ENCODE measurements at places on chromosomes 1 and 21.
A peak's percentile ranks its signal among the peaks of the same experiment; 100 is the strongest.

GRCh38 chr1:168861421-168862004 lies 132.5 kb upstream of the DPT start:
- no peak for DNase-seq

DNA sequence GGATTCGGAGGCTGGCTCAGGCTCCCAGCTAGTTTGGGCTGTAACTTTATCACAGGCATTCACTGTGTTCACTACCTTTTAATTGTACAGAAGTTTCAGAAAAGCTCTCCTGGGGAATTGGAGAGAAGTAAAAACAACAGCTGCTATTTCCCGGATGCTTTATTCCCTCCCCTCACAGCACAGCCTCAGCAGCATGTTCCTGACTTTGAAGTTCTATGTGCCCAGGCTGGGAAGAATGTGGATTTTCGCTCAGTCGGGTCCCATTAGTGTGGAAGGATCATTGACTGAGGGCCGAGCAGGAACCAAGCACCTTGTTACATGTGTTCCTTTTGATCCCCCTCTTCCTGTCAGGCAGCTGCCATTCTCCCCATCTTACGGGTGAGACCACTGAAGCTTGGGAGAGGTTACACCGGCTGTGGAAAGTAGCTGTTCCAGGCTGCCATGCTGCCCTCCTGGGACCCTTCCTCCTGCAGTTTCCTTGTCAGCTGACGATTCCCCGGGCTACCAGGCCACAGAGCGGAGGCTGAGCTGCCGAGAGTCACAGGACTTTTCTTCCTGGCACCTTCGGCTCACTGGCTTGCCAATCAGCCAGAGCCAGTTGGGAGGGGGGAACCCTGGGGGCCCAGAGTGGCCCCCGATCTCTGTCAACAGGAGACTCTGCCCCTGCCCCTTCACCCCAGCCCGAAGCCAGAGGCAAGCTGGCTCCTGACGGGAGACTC lies 223.1 kb upstream of the TMEM51 start:
- no peak for DNase-seq

GRCh38 chr1:197130677-197131304 lies 15.7 kb downstream of the ASPM start:
- DNase-seq: peak; percentile 80

GRCh38 chr1:176938375-176938774 lies 226.1 kb downstream of the ASTN1 start:
- DNase-seq: no peak

- no peak for DNase-seq
These were observed 27.3 kb downstream of the SHCBP1L start for GRCh38 chr1:182925661-182926060.

GRCh38 chr21:37233551-37234146 lies 33.5 kb downstream of the VPS26C start:
- DNase-seq: no peak

- no peak for DNase-seq
These were observed 290.6 kb downstream of the DPYD start for GRCh38 chr1:97630281-97630680.

DNA sequence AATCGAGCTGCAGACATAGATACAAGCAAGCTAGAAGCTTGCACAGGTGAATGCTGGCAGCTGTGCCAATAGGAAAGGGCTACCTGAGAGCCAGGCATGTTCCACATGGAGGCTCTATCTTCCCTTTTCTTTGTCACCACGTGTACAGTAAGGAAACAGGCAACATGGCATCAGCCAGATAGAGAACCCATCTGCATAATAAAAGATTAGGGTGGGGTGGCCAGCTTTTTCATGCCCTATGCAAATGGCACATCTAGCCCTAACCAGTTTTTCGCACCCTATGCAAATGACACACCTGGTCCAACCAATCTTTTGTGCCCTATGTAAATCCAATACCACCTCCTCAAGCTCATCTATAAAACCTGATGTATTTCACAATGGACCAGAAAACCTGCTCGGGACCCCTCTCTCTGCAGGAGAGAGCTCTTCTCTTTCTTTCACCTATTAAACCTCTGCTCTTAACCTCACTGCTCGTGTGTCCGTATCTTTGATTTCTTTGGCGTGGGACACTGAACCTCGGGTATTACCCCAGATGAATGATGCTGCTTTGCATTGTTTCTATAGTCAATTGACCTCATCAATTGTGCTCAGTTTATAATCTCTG lies 93.9 kb downstream of the SLC30A10 start:
- DNase-seq: no peak

DNA sequence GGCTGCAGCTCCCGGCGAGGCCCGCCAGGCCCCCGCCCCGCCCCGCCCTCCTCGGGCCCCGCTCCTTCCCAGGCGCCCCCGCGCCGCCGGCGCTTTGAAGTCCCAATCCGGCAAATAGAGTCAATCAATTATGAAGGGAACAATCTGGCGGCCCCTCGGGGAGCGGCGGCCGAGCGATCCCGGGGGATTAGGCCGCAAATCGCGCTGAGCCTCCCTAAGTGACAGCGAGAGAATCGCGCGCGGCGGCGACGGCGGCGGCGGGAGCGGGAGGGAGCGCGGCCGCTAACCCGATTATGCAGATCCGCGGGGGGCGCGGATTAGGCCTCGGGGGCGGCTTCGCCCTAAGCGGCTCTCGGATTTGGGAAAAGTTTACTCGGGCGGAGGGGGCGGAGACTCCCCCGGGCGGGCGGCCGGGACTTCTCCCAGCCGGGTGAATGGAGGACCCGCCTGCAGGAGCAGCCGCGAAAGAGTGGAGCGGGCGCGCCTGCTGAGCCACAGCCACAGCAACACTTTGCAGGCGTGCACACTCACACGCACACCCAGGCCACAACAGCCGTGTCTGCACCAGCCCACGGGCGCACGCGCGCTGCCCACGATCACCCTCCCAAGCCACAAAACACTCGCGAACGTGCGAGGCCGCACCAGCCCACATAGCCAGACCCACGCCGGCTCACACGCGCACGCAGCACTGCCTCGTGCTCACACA lies 23.0 kb upstream of the DMBX1 start:
- DNase-seq: no peak

GRCh38 chr1:113647164-113647563 lies 112.1 kb downstream of the PHTF1 start:
- DNase-seq: peak; percentile 61
